Large intestine (tissue), 12 donors: ENCODE measurements at places on chromosomes 11 and 22. TPM values are rescaled to one million over a fixed set of nuclear protein-coding genes. Genes with fewer than 3 reads are reported as not detected.
A peak's percentile ranks its signal among the peaks of the same experiment; 100 is the strongest.

SMTNL1 gene
- polyA plus RNA-seq: 0.58 TPM

LDLRAD3 gene
- polyA plus RNA-seq: 11.1 TPM

- no peak overlapping the region for H3K4me3 ChIP-seq
- no peak for DNase-seq
- no peak overlapping the region for H3K27ac ChIP-seq
Measured at GRCh38 chr11:123018702-123019101, 37.1 kb upstream of the BSX start.

LMNTD2 gene
- polyA plus RNA-seq: 4.6 TPM

DNA sequence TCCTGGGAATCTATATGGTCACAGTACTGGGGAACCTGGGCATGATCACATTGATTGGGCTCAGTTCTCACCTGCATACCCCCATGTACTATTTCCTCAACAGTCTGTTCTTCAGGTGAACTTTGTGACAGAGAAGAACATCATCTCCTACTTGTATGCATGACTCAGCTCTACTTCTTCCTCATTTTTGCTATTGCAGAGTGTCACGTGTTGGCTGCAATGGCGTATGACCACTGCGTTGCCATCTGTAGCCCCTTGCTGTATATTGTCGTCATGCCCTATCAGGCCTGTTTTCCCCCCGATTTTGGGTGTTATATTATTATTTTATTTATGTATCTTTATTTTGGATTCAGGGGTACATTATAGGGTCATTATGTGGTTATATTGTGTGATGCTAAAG lies 2.4 kb upstream of the OR8G1 start:
- H3K27me3 ChIP-seq: no peaks in the 10 kb centered on the region
- no peaks in the 10 kb centered on the region for H3K36me3 ChIP-seq
- H3K4me3 ChIP-seq: no peak overlapping the region
- no peaks in the 10 kb centered on the region for H3K4me1 ChIP-seq

DNA sequence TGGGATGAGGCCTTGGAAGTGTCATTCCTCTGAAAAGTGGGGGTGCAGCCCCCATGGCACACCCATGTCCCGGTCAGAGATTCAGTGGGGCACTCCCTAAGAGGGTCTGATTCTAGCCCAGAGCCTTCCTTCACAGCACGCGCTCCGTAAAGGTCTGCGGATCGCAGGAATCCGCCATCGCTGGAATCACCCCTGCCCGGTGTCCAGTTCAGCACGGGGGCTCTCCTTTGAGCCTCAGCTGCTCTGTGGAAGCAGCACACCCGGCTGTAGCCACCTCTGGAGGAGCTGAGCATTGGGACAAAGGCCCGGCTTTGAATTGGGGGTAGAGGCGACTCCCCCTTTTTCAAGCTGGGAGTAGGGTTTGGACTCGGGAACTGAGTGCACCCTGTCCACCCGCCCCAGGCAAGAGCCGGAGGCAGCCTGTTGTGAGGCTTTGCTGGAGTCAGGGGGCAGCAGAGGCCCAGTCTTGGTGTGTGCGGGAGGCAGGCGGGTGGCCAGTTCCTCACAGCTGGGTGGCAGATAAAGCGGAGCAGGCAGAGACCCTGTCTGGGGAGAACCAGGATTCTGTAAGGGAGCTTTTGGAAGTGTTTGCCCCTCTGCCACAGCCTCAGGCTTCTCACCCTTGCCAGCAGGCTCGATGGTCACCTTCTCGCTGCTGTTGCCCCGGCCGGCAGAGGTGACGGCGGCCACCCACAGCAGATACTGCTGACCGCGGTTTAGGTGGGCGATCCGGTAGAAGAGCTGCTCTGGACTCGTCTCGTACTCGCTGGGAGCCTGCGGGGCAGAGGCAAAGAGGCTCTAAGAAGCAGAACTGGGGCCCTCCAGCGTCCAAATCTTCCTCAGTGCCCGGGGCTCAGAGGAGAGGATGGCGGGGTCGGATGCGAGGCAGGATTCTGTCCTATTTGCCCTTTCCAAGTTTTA lies 115.9 kb downstream of the CEP164 start:
- no peak overlapping the region for H3K4me3 ChIP-seq
- H3K4me1 ChIP-seq: no peaks in the 10 kb centered on the region
- no peak overlapping the region for H3K27ac ChIP-seq

- no peak overlapping the region for H3K27ac ChIP-seq
- no peak for DNase-seq
- H3K4me1 ChIP-seq: no peaks in the 10 kb centered on the region
- peaks cover 33% of the 10 kb centered on the region for H3K36me3 ChIP-seq
Measured at GRCh38 chr11:69662806-69663205, 12.3 kb downstream of the LTO1 start.

GRCh38 chr11:44003736-44004451 lies 43.9 kb upstream of the ACCSL start:
- H3K27ac ChIP-seq: no peak overlapping the region
- no peaks in the 10 kb centered on the region for H3K36me3 ChIP-seq
- H3K4me3 ChIP-seq: no peak overlapping the region
- no peaks in the 10 kb centered on the region for H3K27me3 ChIP-seq

FREY1 gene
- polyA plus RNA-seq: 0.24 TPM

DNA sequence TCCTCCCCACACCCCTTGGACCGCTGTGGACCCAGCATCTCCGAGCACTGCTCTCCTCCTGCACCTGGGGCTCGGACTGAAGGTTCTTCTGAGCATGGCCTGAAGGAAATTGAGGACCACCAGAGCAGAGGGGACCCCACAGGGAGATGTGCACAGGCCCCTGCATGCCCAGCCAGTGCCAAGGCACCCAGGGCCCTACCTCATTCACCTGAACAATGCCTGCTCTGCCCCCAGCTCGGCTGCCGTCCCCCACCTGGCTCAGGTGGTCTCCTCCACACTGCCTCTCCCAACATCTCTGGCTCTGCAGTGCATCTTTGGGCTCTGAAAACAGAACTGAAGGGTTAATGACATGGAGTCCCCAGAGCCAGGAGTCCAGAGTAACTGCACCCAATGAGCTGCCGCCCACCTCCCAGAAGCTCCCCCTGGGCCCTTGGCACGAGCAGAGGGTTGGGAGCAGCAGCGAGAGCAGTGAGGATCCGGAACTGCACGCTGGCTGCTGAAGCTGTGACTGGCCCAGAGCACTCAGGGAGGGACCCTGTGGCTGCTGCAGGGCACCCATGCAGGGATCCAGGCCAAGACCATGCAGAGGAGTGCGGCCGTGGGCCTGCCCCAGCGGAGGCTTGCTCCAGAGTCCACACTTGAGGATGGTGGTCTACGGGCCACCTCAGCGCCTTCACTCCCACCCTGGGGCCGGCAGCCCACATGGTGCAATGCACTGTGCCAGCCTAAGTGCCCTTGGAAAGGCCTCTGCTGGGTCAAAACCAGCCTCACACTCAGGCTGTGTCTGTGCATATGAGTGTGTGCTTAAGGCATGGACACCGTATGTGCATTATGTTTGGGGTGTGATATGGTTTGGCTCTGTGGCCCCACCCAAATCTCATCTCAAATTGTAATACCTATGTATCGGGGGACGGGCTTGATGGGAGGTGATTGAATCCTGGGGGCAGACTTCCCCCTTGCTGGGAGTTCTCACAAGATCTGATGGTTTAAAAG lies 686.1 kb downstream of the TBC1D22A start:
- no peaks in the 10 kb centered on the region for H3K27me3 ChIP-seq
- DNase-seq: no peak
- no peaks in the 10 kb centered on the region for H3K36me3 ChIP-seq
- H3K27ac ChIP-seq: no peak overlapping the region
- H3K4me1 ChIP-seq: no peaks in the 10 kb centered on the region

PANX1 gene
- polyA plus RNA-seq: 20.6 TPM

- H3K27ac ChIP-seq: peak overlapping the region; percentile 55
- H3K4me1 ChIP-seq: peaks cover 32% of the 10 kb centered on the region
- no peaks in the 10 kb centered on the region for H3K27me3 ChIP-seq
Measured at GRCh38 chr11:71282581-71283351, 30.4 kb upstream of the SHANK2 start.

RAB6A gene
- 111 TPM for polyA plus RNA-seq

DNA sequence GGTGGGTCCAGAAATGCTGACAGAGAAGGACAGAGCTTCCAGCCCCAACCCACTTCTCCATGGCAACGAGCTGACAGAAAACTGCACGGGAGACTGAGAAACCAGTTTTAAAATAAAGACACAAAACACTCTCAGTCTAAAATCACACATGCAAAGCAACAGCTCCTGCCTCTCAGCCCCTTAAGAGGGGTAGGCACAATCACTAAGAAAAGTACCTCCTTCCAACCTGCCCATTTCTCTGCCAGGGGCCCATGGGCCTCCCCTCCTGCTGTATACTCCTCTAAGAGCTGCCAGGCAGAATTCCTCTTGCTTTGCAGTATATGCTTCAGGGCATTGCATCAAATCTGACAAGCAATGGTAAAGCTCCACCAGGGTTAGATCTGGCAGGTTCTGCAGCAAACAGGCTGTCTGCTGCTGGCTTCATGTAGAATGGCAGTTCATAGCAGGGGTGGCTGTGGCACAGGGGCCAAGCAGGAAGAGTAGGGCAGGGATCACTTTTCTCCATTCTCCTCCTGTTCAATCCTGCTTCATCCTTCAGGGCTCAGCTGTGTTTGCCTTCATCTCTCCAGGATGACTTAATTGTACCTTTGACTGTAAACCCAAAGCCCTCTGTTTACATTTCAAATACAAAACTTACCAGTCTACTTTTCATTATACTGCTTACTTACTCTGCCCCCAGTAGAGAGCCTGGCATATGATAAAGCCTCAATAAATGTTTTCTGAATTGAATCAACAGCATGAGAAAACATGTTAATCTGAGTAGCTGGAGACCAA lies 77.7 kb downstream of the KCNC1 start:
- no peaks in the 10 kb centered on the region for H3K36me3 ChIP-seq
- H3K4me1 ChIP-seq: peaks cover 14% of the 10 kb centered on the region
- H3K27ac ChIP-seq: no peak overlapping the region

- H3K4me1 ChIP-seq: peaks cover 2% of the 10 kb centered on the region
- no peaks in the 10 kb centered on the region for H3K27me3 ChIP-seq
- H3K4me3 ChIP-seq: no peak overlapping the region
- no peak overlapping the region for H3K27ac ChIP-seq
- no peak for DNase-seq
- H3K36me3 ChIP-seq: no peaks in the 10 kb centered on the region
Measured at GRCh38 chr11:119816660-119817059, 87.7 kb upstream of the NECTIN1 start.

CNTF gene
- 1.4 TPM for polyA plus RNA-seq

- H3K36me3 ChIP-seq: no peaks in the 10 kb centered on the region
- no peaks in the 10 kb centered on the region for H3K4me1 ChIP-seq
- DNase-seq: no peak
- H3K27me3 ChIP-seq: no peaks in the 10 kb centered on the region
Measured at GRCh38 chr22:49534386-49534785, 293.3 kb downstream of the BRD1 start.

DNA sequence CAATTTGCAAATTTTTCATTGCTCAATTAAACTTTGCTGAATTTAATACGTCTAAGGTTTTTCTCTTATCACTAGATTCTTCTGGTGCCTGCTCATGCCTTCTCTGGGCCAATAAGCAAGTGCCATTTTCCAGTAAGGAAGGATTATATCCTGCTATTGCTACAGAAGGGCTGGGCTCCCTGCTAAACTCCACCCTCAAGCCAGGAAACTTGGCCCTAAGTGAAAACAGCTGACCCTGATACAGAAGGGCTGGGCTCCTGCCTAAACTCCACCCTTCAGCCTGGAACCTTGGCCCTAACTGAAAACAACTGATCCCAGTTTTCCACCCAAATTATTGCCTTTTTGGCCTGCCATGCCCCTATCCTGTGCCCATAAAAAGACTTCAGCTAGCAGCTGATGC lies 385.3 kb downstream of the DYNC2H1 start:
- H3K27me3 ChIP-seq: no peaks in the 10 kb centered on the region
- no peaks in the 10 kb centered on the region for H3K4me1 ChIP-seq
- no peaks in the 10 kb centered on the region for H3K36me3 ChIP-seq
- no peak overlapping the region for H3K4me3 ChIP-seq
- DNase-seq: no peak

GRCh38 chr11:1825039-1825740 lies 9.6 kb upstream of the SYT8 start:
- no peaks in the 10 kb centered on the region for H3K27me3 ChIP-seq
- DNase-seq: peak; percentile 47
- H3K4me1 ChIP-seq: peaks cover 12% of the 10 kb centered on the region
- no peak overlapping the region for H3K27ac ChIP-seq
- H3K4me3 ChIP-seq: no peak overlapping the region
- H3K36me3 ChIP-seq: no peaks in the 10 kb centered on the region

TMEM86A gene
- polyA plus RNA-seq: 1.6 TPM

GRCh38 chr11:131889146-131889577 lies 518.7 kb downstream of the NTM start:
- H3K27ac ChIP-seq: peak overlapping the region; percentile 45
- H3K36me3 ChIP-seq: no peaks in the 10 kb centered on the region
- peak; percentile 64 for DNase-seq
- H3K4me1 ChIP-seq: peaks cover 22% of the 10 kb centered on the region
- H3K27me3 ChIP-seq: no peaks in the 10 kb centered on the region
- H3K4me3 ChIP-seq: no peak overlapping the region

DNA sequence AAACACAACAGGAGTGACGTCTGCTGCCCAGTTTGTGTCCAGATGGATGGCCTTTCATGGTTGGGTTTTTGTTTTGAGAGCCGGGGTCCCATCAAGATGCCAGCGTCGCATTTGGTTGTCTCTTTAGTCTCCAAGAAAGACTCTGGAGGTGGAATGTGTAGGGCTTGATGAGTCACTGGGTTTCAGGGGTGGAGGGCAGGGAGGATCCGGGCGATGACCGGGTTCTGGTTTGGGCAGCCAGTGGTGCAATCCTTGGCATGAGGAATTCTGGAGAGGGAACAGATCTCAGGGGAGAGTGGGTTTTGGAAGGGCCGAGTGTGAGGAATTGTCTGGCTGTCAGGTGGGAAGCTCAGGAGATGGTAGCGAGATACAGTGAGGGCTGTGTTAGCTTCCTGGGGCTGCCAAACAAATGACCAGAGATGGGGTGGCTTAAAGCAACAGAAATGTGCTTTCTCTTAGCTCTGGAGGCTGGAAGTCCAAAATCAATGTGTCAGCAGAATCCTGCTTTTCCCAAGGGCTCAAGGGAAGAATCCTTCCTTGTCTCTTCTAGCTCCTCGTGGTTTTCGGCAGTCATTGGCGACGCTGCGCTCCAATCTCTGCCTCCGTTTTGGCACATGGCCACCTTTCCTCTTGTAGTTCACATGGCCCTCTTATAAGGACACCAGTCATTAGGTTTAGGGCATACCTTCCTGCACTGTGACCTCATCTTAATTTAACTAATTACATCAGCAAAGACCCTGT lies 26.4 kb upstream of the PPFIA1 start:
- H3K4me1 ChIP-seq: peaks cover 12% of the 10 kb centered on the region
- no peaks in the 10 kb centered on the region for H3K27me3 ChIP-seq
- H3K36me3 ChIP-seq: no peaks in the 10 kb centered on the region
- H3K4me3 ChIP-seq: no peak overlapping the region
- no peak overlapping the region for H3K27ac ChIP-seq
- DNase-seq: no peak

DNA sequence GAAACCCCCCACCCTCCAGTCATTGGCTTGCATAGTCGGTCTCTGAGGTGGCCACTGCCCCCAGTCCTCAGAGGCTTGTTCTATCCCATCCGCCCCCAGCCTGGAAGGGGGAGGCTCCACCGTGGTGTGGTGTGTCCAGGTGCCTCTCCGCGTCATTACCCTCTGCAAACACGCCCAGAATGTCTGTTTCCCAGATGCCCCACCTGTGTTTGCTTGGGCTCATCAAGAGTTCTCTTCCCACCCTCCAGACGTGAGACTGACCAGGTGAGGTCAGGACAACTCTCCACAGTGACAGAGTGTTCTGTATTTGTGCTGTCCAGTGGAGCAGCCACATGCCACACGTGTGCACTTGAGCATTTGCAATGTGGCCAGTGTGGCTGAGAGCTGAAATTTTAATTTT lies 24.9 kb downstream of the LRRC10B start:
- H3K4me1 ChIP-seq: peaks cover 50% of the 10 kb centered on the region
- H3K4me3 ChIP-seq: no peak overlapping the region
- DNase-seq: no peak

CDC42EP1 gene
- polyA plus RNA-seq: 50.3 TPM

ABTB2 gene
- 1.3 TPM for polyA plus RNA-seq

- H3K4me3 ChIP-seq: no peak overlapping the region
- DNase-seq: peak; percentile 46
- H3K4me1 ChIP-seq: peaks cover 2% of the 10 kb centered on the region
- H3K27ac ChIP-seq: no peak overlapping the region
Measured at GRCh38 chr11:116879800-116880625, 42.6 kb upstream of the APOA1 start.
